NCI-H1694 (cell line): ENCODE measurements at places on chromosomes 5 and 9.
A peak's percentile ranks its signal among the peaks of the same experiment; 100 is the strongest.

DNA sequence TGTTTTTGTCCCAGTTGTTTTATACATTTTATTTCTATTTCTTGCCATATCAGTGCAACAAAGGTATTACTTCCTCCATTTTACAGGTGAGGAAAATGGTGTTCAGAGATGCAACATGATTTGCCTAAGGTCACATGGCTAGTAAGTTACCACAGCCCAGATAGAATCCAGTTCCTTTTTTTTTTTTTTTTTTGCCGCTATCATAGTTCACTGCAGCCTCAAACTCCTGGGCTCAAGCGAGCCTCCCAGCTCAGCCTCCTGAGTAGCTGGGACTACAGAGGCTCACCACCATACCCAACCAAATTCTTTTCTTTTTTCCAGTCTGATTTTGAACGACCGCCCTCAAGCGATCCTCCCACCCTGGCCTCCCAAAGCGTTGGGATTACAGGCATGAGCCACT lies 480 bp upstream of the CCDC69 start:
- DNase-seq, result no peak

DNA sequence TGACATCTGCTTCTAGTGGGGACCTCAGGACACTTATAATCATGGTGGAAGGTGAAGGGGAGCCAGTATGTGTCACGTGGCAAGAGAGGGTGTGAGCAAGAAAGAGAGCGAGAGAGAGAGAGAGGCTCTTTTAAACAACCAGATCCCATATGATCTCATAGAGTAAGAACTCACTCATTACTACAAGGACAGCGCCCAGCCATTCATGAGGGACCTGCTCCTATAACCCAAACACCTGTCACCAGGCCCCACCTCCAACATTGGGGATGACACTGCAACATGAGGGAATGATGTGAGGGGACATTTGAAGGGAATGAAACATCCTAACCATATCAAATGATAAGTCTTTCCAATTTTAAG lies 427.5 kb downstream of the EFNA5 start:
- no peak for DNase-seq

DNA sequence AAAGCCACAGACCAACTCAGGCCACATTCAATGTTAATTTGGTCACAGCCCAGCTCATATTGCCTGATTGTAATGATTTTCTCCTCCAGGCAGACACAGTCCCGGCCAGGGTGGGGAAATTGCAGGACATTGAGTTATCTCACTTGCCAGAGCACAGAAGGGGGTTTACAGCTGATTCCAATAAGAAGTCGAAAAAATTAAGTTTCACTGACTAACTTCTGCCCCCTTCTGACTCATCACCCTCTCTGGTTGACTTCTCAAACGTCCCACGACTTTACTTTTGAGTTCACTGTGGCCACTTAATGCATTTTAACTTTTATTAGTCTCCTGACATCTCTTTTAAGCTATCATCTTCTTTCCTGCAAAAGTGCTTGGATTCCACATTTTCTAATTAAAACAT lies 321.4 kb upstream of the WWC1 start:
- no peak for DNase-seq

GRCh38 chr5:6384856-6385255 lies 6.5 kb upstream of the MED10 start:
- no peak for DNase-seq

DNA sequence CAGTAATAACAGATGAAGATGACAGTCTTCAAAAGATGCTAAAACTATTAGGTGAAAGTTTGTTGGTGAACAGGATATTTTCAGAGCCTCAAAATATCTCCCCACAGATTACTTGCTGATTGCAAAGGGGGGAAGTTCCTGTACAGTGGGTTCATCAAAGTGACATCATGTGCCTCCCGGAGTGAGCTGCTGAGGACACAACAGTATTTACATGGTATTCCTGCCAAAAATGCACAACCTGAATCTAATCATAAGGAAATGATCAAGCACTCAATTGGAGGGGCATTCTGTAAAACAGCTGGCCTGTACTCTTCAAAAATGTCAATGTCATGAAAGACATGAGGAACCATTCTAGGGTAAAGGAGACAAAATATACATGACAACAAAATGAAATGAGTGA lies 18.9 kb upstream of the GLIS3 start:
- DNase-seq, result peak; percentile 8

DNA sequence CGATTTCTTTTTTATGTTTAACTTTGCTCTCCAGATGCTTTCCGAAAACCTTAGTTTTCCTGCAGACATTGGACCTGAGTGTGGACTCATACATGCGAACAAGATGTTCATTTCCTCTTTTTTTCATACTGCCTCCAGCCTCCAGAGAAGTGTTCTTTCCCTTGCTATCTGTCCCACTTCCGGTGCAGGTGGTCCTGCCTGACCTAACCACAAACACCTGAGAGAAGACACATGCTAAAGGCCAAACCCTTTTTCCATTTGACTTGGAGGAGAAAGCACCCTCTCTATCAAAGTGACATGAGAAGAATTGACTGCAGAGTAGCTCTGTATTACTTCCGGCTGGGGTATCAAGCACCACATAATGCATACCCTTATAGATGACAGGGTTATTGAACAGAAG lies 334.0 kb downstream of the ARHGEF28 start:
- no peak for DNase-seq
